ENCODE measurements at places on chromosomes 7 and 10.

DNA sequence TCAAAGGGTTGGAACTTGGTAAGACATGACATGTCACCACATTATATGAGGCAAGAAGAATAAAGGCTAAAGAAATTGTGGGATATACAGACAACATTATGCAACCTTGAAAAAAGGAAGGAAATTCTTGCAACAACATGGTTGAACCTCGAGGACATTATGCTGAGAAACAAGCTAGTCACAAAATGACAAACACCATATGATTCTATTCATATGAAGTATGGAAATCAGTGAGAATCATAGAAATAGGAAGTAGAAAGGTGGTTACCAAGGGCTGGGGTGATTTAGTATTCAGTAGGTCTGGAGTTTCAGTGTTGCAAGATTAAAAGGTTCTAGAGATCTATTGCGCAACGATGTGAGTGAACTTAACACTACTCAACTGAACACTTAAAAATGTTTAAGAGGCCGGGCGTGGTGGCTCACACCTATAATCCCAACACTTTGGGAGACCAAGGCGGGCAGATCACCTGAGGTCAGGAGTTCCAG, 126.9 kb upstream of the TBX20 start:
- no peak for DNase-seq

GRCh38 chr7:69898189-69898588, 299.9 kb downstream of the AUTS2 start:
- no peak for DNase-seq

GRCh38 chr10:131018886-131019500, 292.5 kb downstream of the TCERG1L start:
- DNase-seq = no peak

DNA sequence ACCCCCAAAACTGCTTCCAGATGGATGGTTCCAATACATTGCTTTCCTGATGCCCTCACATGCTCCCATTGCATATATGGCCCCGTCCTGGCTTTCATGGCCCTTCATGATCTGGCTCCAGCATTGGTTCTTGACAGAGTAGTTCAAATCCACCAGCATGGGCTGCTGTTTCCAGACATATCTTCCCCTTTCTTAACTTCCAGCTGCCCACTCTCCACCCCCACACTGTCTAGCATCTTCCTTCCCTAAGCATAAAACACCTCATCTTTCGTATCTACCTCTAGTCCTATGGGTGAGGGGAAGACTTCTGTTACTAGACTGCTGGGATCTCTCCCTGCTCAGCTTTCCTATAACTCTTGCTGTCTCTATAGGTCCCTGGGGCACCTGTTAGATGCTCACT, 13.2 kb upstream of the GOLGA7B start:
- no peak for DNase-seq

- no peak for DNase-seq
Measured at GRCh38 chr7:121276313-121276712, 52.5 kb upstream of the WNT16 start.

- DNase-seq = no peak
Measured at GRCh38 chr10:100811752-100812750, 66.7 kb downstream of the PAX2 start.

DNA sequence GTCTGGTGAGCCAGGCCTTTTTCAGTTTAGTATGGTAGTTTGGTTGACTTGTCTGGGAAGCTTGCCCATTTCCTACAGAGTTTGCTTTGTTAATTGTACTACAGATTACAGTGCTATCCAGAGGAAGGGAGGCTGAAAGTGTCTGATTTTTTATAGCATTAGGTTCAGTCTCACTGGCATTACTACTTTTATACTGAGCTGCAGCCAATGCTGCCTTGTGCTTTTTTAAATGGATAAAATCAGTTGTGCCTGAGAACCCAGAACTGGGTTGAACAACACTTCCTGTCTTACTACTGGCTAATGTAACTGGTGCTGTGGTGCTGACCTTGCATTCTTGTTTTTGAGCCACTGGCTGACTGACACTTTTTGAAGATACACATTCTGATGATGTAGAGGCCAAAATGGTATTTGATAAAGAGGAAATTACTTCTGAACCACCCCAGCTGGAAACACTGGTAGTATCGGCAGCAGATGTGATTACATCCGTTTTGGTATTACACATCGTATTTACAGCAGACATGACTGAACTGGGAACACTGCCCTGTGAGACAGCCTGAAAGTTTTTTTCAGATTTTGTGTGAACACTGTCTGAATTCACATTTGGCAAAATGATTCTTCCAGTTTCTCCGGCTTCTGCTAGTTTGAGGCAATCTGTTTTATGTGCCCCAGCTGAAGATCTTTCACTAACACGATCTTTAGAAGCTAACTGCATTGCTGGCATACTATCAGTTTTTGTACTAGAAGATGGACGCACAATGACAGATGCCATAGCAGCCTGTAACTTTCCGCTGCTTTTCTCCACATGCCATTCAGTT, 74.1 kb downstream of the NRBF2 start:
- DNase-seq = no peak

All from H1 (cell line).